ENCODE measurements at places on chromosomes 16 and 17.
A peak's percentile ranks its signal among the peaks of the same experiment; 100 is the strongest.

GRCh38 chr17:49996495-49997300 is 1.7 kb upstream of the DLX3 start:
- DNase-seq: peak; percentile 22

GRCh38 chr16:84482001-84482891 is 22.2 kb downstream of the MEAK7 start:
- DNase-seq: no peak

DNA sequence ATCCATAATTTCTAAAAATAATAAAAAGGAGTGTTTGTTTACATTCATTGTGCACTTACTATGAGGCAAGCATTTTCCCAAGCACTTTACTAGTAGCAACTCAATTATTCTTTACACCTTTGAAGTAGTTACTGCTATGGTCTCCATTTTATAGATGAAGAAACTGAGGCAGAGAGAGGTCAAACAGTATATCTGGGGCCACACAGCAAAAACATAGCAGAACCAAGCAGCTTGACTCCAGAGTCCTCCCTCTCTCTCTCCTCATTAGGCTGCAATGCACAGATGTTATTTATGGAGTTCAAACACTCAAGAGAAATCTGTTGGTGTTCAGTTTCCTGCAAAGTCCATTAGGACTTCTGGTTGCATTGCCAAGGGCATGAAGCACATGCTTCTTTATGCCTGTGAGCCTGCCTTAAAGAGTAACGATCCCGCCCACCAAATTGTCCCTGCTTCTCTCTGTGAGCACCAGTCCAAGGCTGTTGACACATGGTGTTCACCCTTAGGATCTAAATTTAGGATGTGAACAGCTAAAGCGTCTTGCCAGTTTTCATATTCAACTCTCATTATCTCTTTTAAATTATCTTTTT is 44.0 kb downstream of the GPRC5B start:
- DNase-seq: no peak

- no peak for DNase-seq
Observed at GRCh38 chr16:17529982-17530760, 59.4 kb upstream of the XYLT1 start.
